ENCODE measurements at places on chromosomes 7 and 10. TPM values are rescaled to one million over a fixed set of nuclear protein-coding genes. Genes with fewer than 3 reads are reported as not detected.

GRCh38 chr10:87750817-87751216 is 67.2 kb downstream of the ATAD1 start:
- H3K27ac ChIP-seq, result no peak overlapping the region
- no peak overlapping the region for H3K4me3 ChIP-seq
- DNase-seq, result no peak
- H3K36me3 ChIP-seq, result peaks cover 5% of the 10 kb centered on the region
- H3K27me3 ChIP-seq, result no peaks in the 10 kb centered on the region

DNA sequence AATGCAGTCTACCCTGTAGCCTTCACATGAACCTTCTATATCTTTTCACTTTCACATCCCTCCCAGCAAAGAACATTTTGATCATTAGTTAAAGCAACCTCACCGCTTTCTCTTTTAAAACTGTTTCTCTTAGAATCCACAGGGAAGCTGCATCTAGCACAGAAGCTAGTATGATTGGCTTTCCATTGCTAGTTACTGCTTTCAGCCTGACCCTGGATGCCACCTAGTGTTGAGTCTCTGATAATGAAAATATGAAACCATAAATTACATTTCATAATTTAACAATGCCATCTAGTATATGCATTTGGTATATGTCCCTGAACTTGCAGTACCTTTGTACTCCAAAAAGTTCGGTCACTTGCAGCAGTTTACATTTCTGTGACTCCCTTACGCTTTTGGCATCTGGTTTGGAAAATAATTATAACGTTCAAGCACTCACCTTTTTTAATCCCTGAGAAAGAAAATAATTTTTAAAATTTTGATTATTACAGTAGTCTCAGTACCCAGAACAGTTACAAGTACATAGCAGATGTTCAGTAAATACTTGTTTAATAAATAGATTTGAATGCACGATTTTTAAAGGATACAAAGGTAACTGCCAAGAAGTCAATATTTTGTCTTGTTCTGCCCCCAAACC is 22.7 kb downstream of the CISD1 start:
- no peaks in the 10 kb centered on the region for H3K4me1 ChIP-seq
- peak; percentile 55 for DNase-seq
- H3K27ac ChIP-seq, result no peak overlapping the region
- H3K36me3 ChIP-seq, result no peaks in the 10 kb centered on the region
- H3K4me3 ChIP-seq, result no peak overlapping the region
- no peaks in the 10 kb centered on the region for H3K27me3 ChIP-seq

AKR1C1 gene
- 12.0 TPM for polyA plus RNA-seq

GRCh38 chr10:4310172-4310571 is 515.8 kb upstream of the AKR1E2 start:
- H3K4me3 ChIP-seq, result no peak overlapping the region
- H3K4me1 ChIP-seq, result no peaks in the 10 kb centered on the region
- H3K27ac ChIP-seq, result no peak overlapping the region
- no peaks in the 10 kb centered on the region for H3K27me3 ChIP-seq
- no peaks in the 10 kb centered on the region for H3K36me3 ChIP-seq
- no peak for DNase-seq

TEX36 gene
- polyA plus RNA-seq, result 0.07 TPM

- no peaks in the 10 kb centered on the region for H3K4me1 ChIP-seq
- no peaks in the 10 kb centered on the region for H3K27me3 ChIP-seq
- no peak for DNase-seq
- no peak overlapping the region for H3K4me3 ChIP-seq
Measured at GRCh38 chr10:7035126-7035761, 375.6 kb downstream of the SFMBT2 start.

ADAM22 gene
- 5.9 TPM for polyA plus RNA-seq

GNAT3 gene
- 0.57 TPM for polyA plus RNA-seq

GRID2IP gene
- polyA plus RNA-seq, result 0.88 TPM

CPED1 gene
- 12.1 TPM for polyA plus RNA-seq

PHKG1 gene
- polyA plus RNA-seq, result 2.1 TPM

PLEKHS1 gene
- polyA plus RNA-seq, result 62.4 TPM

DNA sequence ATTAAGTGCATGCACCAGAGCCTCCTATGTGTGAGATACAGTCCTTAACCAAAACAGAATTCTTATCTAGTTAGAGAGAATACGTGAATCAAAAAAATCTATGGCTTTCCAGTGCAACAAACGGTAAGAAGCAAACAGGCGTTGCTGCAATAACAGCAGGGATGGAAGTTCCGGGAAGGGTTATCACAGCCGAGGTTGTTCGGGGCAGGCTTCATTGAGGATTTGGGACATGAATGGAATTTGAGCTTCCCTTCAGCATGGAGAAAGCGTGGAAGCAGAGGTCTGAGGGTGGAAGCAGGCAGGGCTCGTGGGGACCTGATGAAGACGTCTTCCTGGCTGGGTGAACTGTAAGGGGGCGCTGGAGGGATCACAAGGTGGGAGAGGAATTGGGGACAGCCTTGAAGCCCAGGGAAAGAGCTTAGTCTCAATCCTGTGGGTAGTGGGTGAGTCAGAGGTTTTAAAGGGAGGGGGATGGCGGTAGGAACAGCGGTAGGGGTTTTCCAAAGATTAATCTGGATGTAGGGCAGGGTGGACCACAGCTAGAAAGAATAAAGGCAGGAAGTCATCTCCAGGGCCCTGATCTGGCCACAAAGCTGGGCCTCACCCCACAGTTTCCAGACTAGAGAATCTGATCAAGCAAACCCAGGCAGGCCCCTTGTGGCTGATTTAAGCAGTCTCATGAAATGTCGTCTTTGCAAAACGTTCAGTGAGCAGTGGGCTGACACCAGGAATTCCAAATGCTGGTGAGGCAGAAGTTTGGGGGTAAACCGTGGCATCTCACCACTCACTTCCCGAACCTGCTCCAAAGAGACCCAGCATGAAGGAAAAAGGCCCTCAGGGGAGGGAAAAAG is 65.1 kb downstream of the CALML3 start:
- no peak overlapping the region for H3K4me3 ChIP-seq
- H3K27me3 ChIP-seq, result no peaks in the 10 kb centered on the region
- no peak for DNase-seq
- no peaks in the 10 kb centered on the region for H3K36me3 ChIP-seq
- no peak overlapping the region for H3K27ac ChIP-seq

GRCh38 chr7:104973909-104974415 is 40.0 kb upstream of the KMT2E start:
- no peaks in the 10 kb centered on the region for H3K36me3 ChIP-seq
- no peak overlapping the region for H3K4me3 ChIP-seq
- H3K27ac ChIP-seq, result no peak overlapping the region
- no peaks in the 10 kb centered on the region for H3K27me3 ChIP-seq
- peaks cover 13% of the 10 kb centered on the region for H3K4me1 ChIP-seq
- DNase-seq, result no peak

DNA sequence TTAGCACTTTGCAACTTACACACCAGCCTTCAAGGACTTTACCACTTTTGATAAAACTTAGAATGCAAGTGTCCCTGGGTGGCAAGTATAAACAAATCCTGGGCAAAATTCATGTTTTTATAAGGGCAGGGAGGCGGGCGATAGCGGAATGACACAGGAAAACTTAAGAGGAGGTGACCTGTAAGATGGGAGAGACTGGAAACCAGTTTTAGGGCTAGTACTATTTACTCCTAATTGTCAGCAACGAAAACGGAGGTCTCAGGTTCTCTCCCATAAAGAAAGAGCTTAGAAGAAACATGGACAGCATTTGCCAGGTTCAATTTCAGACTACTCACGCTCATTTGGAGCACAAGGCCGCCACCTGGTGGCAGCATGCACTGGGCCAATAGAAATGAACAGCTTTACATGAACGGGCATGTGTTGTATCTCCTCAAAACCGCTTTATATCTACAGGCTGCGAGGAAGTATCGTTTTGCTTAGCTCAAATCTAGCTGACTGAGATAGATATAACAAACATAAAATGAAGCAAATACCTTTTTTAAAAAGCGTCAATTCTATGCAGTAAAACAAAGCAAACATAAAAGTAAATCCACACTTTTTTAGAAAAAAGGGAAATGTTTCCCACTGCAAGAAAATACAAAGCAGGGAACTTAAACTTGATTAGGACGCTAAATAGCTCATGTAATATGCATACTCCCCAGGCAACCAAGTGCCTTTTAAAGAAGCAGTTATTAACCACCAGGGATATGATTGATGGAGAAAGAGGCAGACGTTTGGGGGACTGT is 37.6 kb upstream of the SVOPL start:
- H3K36me3 ChIP-seq, result no peaks in the 10 kb centered on the region
- H3K27ac ChIP-seq, result no peak overlapping the region
- H3K27me3 ChIP-seq, result no peaks in the 10 kb centered on the region
- no peak overlapping the region for H3K4me3 ChIP-seq
- peak; percentile 81 for DNase-seq

SLC26A4 gene
- polyA plus RNA-seq, result 0.28 TPM

- no peaks in the 10 kb centered on the region for H3K27me3 ChIP-seq
- DNase-seq, result no peak
- peaks cover 7% of the 10 kb centered on the region for H3K4me1 ChIP-seq
- peaks cover 35% of the 10 kb centered on the region for H3K36me3 ChIP-seq
- no peak overlapping the region for H3K4me3 ChIP-seq
- H3K27ac ChIP-seq, result no peak overlapping the region
Measured at GRCh38 chr10:80473692-80474596, 19.8 kb downstream of the TSPAN14 start.

GRCh38 chr10:111824128-111824527 is 359.4 kb downstream of the GPAM start:
- H3K4me3 ChIP-seq, result no peak overlapping the region
- DNase-seq, result no peak
- H3K27ac ChIP-seq, result no peak overlapping the region
- H3K36me3 ChIP-seq, result no peaks in the 10 kb centered on the region
- H3K27me3 ChIP-seq, result no peaks in the 10 kb centered on the region

DNA sequence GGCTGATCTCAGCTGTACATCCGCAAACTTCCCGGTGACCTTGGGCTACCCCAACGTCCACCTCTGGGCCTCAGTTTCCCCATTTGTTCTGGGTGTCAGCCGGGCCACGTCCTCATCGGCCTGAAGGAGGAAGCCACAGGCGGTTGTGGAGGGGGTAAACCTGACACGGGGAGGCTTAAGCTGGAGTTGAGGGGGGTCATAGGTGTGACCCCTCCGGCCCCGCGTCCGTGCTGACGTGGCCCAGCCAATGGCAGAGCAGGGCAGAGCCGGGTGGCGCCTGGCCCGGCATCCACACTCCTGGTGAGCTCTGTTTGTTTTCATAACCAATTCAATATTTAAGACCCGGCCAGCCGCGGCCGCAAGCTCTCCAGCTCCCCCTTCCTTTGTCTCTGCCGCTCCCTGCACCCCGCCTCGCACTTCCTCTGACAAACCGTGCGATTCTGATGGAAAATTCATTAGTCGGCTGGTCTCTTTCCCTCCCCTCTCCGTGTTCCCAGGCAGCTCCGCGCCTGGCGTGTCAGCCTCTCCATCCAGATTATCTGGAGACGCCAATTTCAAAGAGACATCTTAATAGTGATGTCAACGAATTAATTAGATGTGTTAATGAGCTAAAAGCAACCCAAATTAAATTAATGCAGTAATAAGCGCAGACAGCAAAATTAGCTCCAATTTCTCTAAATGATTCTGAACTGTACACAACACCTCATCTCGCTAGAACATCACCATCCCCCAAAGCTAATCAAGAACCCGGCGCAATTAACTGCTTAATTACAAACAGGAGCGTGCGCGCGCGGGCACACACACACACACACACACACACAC is 55.4 kb downstream of the MICALL2 start:
- H3K27ac ChIP-seq, result no peak overlapping the region
- no peaks in the 10 kb centered on the region for H3K36me3 ChIP-seq
- no peaks in the 10 kb centered on the region for H3K4me1 ChIP-seq

NEBL gene
- polyA plus RNA-seq, result 3.3 TPM

GRCh38 chr7:16668049-16668858 is 22.3 kb downstream of the BZW2 start:
- H3K36me3 ChIP-seq, result peaks cover 12% of the 10 kb centered on the region
- H3K27me3 ChIP-seq, result no peaks in the 10 kb centered on the region
- H3K4me1 ChIP-seq, result peaks cover 16% of the 10 kb centered on the region
- peak overlapping the region; percentile 91 for H3K27ac ChIP-seq

GRCh38 chr7:11539853-11540252 is 292.1 kb downstream of the THSD7A start:
- no peak overlapping the region for H3K4me3 ChIP-seq
- no peak for DNase-seq
- no peak overlapping the region for H3K27ac ChIP-seq
- H3K4me1 ChIP-seq, result no peaks in the 10 kb centered on the region

- no peak overlapping the region for H3K27ac ChIP-seq
- H3K4me1 ChIP-seq, result peaks cover 25% of the 10 kb centered on the region
- no peak for DNase-seq
- no peak overlapping the region for H3K4me3 ChIP-seq
- no peaks in the 10 kb centered on the region for H3K27me3 ChIP-seq
Measured at GRCh38 chr7:6257675-6258074, 14.7 kb downstream of the CYTH3 start.

PTPRN2 gene
- polyA plus RNA-seq, result 13.4 TPM

GRCh38 chr10:120607016-120607709 is 150.1 kb downstream of the PLPP4 start:
- no peaks in the 10 kb centered on the region for H3K27me3 ChIP-seq
- H3K4me1 ChIP-seq, result no peaks in the 10 kb centered on the region
- no peaks in the 10 kb centered on the region for H3K36me3 ChIP-seq
- DNase-seq, result no peak
- H3K4me3 ChIP-seq, result no peak overlapping the region

- no peak overlapping the region for H3K27ac ChIP-seq
- no peaks in the 10 kb centered on the region for H3K4me1 ChIP-seq
- H3K27me3 ChIP-seq, result no peaks in the 10 kb centered on the region
- DNase-seq, result no peak
- no peak overlapping the region for H3K4me3 ChIP-seq
- no peaks in the 10 kb centered on the region for H3K36me3 ChIP-seq
Measured at GRCh38 chr7:6290319-6290741, 17.9 kb upstream of the CYTH3 start.

GRCh38 chr7:155084969-155085368 is 14.8 kb downstream of the HTR5A start:
- no peaks in the 10 kb centered on the region for H3K4me1 ChIP-seq
- H3K36me3 ChIP-seq, result no peaks in the 10 kb centered on the region
- no peak for DNase-seq
- H3K27ac ChIP-seq, result no peak overlapping the region

DNA sequence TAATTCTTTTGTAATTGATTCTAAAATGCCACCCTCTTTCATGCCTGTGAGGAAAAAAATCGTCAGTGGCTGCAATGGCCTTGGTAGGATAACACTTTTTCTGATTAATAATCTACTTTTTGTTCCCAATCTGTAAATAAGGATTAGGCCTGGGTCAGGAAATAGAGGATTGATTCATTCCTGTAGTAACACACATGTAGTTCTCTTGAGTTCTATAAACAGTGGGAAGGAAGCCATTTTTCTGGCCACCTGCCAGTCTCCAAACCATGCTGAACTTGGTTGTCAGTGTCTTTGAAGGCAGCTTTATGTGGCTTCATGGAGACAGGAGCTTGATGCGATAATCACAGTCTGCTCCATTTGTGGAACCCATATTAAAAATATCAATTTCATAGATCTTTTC is 169.3 kb upstream of the NFE2L3 start:
- DNase-seq, result no peak
- no peak overlapping the region for H3K27ac ChIP-seq
- H3K4me1 ChIP-seq, result no peaks in the 10 kb centered on the region
- no peaks in the 10 kb centered on the region for H3K27me3 ChIP-seq
- H3K4me3 ChIP-seq, result no peak overlapping the region
- H3K36me3 ChIP-seq, result no peaks in the 10 kb centered on the region

- no peak for DNase-seq
- no peak overlapping the region for H3K4me3 ChIP-seq
- H3K27ac ChIP-seq, result no peak overlapping the region
- no peaks in the 10 kb centered on the region for H3K4me1 ChIP-seq
- no peaks in the 10 kb centered on the region for H3K36me3 ChIP-seq
- H3K27me3 ChIP-seq, result peaks cover 25% of the 10 kb centered on the region
Measured at GRCh38 chr10:117223693-117224430, 17.1 kb upstream of the SLC18A2 start.

FAM25C gene
- not detected for polyA plus RNA-seq
